ENCODE measurements at places on chromosomes 4 and X. TPM values are rescaled to one million over a fixed set of nuclear protein-coding genes. Genes with fewer than 3 reads are reported as not detected.

GRCh38 chr4:7280926-7281690, 88.8 kb downstream of the SORCS2 start:
- no peak for DNase-seq

DNA sequence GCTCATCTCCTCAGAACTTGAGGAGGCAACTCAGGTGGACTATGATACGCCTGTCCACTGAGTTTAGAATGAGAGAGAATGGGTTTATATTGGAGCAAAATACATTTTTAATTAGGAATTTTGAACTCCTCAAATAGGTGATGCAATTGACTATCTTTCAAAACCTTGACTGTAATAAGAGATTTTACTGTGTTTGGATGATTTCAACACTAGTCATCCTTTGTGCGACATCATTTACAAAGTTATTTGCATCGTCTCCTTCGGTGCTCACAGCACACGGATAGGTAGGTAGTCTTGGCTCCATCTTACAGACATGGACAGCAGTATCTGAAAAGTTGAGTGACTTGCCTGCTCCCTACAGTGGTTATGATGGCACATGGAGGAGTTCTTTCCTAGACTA, 67.0 kb downstream of the AASDH start:
- no peak for DNase-seq

GRCh38 chrX:9166584-9166944, 132.6 kb upstream of the FAM9B start:
- no peak for DNase-seq

- DNase-seq = no peak
Observed at GRCh38 chr4:123352240-123352945, 44.2 kb upstream of the SPRY1 start.

GRCh38 chrX:79139446-79139845, 5.0 kb upstream of the GPR174 start:
- no peak for DNase-seq

DNA sequence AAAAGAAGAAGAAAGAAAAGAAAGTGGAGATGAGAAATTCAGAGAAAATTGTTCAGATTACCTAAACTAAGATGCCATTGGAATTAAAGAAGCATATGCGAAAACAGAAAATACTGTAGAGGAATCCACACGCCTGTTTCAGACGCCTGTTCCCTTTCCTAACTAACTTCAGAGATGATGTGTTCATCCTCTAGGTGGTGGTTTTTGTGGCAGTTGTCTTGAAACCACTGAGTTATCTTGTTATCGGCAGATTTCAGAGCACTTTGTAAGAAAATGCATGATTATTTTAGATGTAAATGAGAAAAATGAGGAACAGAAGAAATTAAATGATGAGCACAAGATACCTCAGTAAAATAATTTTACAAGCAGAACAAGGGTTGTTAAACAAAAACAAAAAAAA, 48.3 kb downstream of the FUNDC1 start:
- no peak for DNase-seq

DNA sequence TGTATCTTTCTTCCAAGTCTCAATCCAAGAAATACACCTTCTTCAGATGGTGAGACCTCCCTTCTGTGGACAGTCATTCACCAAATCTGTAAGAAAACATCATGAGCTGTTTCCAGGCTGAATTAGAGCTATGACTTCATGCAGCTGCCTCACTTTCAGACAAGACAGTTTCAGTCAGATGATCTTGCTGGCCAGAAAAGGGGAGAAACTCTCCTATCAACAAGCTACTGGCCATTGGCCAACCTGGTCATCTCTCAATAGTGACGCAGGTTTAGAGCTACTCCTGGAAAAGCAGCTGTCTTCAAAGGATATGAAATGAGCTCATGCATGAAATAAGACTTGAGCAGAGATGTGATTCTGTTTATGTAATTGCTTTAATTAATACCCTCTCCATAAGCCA, 69.6 kb upstream of the NDP start:
- no peak for DNase-seq

GRCh38 chr4:42050516-42051249, 60.4 kb downstream of the SLC30A9 start:
- no peak for DNase-seq

DNA sequence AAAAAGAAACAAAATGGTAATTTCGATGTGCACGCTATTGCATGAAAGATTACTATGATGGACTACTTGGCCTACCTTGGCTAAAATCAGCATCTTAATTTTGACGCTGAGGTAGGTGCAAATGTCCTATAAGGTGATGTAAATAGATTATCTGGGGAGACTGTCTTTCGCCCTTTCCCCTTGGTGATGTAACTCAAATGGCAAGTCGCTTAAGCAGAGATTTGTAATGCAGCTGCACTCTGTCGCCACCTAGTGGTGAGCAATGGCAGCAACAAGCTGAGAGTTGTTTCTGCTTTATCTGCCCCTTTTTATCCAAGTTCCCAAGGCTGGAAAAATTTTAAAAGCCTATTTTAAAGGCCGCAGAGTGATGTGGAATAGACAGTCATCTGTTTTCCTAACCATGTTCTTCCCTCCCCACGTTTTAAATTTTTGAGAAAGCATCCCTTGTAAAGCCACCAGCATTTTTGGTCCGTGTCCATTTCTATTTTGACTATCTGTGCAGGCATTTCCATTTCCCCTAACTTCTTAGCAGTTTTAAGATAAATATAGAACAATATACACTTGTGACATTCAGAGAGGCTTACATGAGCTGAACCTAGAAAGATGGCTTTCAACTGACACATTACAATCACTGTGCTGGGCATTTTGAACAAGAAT, 62.4 kb upstream of the PDLIM3 start:
- DNase-seq = peak; percentile 83

GRCh38 chr4:180530787-180531186, 1712.4 kb upstream of the TENM3 start:
- DNase-seq = no peak

DNA sequence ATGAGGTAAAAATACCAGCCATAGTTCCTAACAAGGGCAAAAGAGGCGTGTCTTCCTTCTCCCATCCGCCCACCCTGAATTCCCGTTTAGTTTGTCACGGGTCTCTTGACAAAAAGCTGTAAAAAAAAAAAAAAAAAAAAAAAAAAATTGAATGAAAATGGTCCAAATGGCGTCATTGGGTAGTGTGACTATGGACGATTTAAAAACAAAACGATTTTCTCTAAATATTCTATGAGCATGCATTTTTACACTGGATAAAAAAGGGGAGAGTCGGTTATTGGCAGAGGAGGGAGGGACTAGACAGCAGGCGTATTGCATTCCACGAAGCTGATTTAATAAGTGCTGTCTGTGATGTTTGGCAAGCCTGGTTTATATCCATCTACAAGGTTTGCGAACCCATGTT, at the start of gene FAM133A:
TSS of gene FAM133A (plus strand) at position 338 of the 403 bp plus-strand sequence. CDS start 35,214 bp downstream, outside the sequence.
- DNase-seq = no peak

- no peak for DNase-seq
Observed at GRCh38 chr4:121686255-121686654, 10.5 kb downstream of the ANXA5 start.

DNA sequence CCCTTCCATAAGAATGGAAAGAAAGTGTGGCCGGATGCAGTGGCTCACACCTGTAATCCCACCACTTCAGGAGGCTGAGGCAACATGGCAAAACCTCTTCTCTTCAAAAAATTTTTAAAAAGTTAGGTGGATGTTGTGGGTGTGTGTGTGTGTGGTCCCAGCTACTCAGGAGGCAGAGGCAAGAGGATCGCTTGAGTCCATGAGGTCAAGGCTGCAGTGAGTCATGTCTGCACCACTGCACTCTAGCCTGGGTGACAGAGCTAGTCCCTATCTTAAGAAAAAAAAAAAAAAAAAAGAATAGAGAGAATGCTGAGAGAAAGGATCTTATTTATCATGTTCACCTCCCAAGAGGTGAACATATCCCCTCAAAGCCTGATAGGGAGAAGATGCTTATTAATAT, 492.1 kb upstream of the SMIM31 start:
- no peak for DNase-seq

TLL1 gene
- total RNA-seq = 0.67 TPM

VCX3B gene
- total RNA-seq = not detected

F11 gene
- total RNA-seq = 0.35 TPM

HPRT1 gene
- 24.9 TPM for total RNA-seq

CXCL3 gene
- 0.43 TPM for total RNA-seq

CENPVL3 gene
- not detected for total RNA-seq

OPRPN gene
- total RNA-seq = not detected

GUCY1A1 gene
- total RNA-seq = 40.5 TPM

VCX3A gene
- total RNA-seq = not detected

POF1B gene
- total RNA-seq = 3.7 TPM

EVC gene
- total RNA-seq = 8.7 TPM

Data from cardiac septum (tissue), 1 donor.